ENCODE measurements at places on chromosomes 3 and 15. TPM values are rescaled to one million over a fixed set of nuclear protein-coding genes. Genes with fewer than 3 reads are reported as not detected.

GRCh38 chr3:14096742-14097141 is 27.9 kb downstream of the CHCHD4 start:
- H3K27me3 ChIP-seq: no peaks in the 10 kb centered on the region
- no peak overlapping the region for H3K4me3 ChIP-seq
- no peaks in the 10 kb centered on the region for H3K36me3 ChIP-seq

DNA sequence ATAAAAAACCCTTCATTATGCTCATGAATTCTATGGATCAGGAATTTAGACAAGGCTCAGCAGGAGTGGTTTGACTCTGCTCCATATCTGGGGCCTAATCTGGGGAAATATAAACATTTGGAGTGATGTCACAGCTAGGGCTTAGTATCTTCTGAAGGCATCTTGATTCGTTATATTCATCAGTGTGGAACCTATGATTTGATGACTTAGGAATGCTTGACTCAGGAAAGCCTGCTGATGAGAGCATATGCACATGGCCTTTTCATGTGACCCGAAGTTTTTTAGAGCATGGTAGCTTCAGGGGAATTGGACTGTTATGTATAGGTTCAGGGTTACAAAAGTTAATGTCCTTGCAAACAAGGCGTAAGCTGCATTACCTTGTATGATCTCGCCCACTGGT is 184.9 kb upstream of the LRRC3B start:
- no peak for DNase-seq
- H3K27me3 ChIP-seq: no peaks in the 10 kb centered on the region
- no peaks in the 10 kb centered on the region for H3K36me3 ChIP-seq
- no peaks in the 10 kb centered on the region for H3K4me1 ChIP-seq
- H3K4me3 ChIP-seq: no peak overlapping the region

DNA sequence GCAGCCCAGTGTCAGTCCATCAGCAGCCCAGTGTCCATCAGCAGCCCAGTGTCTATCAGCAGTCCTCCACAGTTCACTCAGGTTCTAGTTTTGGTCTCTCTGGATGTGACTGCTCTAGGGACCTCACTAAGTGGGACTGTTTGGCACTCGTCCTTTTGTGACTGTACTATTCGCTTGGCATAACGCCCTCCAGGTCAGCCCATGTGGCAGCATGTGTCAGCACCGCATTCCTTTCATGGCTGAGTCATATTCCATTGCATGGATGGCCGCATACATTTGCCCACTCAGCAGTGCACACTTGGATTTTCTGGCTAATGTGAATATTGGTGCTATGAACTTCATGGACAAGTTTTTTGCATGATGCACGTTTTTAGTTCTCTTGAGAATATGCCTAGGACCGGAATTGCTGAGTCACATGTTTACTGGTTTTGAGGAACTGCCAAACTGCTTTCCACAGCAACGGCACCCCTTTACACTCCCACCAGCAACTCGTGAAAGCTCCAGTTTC is 16.4 kb downstream of the CHST13 start:
- DNase-seq: no peak
- peaks cover 22% of the 10 kb centered on the region for H3K27me3 ChIP-seq
- H3K4me3 ChIP-seq: no peak overlapping the region
- peaks cover 11% of the 10 kb centered on the region for H3K4me1 ChIP-seq

DNA sequence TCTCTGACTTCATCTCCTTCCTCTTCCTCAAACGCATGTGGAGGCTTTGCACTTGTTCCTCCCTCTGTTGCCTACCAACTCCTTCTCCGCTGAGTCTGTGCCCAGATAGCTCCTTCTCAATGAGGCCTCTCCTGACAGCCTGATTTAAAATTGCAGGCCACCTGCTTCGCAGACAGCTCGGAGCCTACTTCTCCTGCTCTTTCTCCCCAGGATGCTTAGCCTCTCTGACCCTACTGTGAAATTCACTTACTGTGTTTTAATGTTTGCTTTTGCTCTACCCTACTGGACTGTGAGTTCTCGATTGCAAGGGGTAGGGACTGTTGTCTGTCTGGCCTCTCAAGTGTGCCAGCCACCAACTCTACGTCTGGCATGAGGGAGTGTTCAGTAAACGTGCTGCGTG is 83.4 kb downstream of the EEFSEC start:
- H3K36me3 ChIP-seq: peaks cover 6% of the 10 kb centered on the region
- H3K4me1 ChIP-seq: peaks cover 34% of the 10 kb centered on the region
- no peaks in the 10 kb centered on the region for H3K27me3 ChIP-seq
- H3K27ac ChIP-seq: no peak overlapping the region
- DNase-seq: no peak

FBXL2 gene
- 47.2 TPM for polyA plus RNA-seq

GRCh38 chr3:13851091-13851849 is 28.6 kb downstream of the WNT7A start:
- H3K36me3 ChIP-seq: peaks cover 62% of the 10 kb centered on the region
- no peaks in the 10 kb centered on the region for H3K27me3 ChIP-seq
- no peak overlapping the region for H3K27ac ChIP-seq
- no peak for DNase-seq

STARD5 gene
- polyA plus RNA-seq: 3.7 TPM

DNA sequence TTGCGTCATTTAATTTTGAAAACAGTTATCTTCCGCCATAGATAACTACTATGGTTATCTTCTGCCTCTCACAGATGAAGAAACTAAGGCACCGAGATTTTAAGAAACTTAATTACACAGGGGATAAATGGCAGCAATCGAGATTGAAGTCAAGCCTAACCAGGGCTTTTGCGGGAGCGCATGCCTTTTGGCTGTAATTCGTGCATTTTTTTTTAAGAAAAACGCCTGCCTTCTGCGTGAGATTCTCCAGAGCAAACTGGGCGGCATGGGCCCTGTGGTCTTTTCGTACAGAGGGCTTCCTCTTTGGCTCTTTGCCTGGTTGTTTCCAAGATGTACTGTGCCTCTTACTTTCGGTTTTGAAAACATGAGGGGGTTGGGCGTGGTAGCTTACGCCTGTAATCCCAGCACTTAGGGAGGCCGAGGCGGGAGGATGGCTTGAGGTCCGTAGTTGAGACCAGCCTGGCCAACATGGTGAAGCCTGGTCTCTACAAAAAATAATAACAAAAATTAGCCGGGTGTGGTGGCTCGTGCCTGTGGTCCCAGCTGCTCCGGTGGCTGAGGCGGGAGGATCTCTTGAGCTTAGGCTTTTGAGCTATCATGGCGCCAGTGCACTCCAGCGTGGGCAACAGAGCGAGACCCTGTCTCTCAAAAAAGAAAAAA is 1.2 kb downstream of the B2M start:
- no peaks in the 10 kb centered on the region for H3K36me3 ChIP-seq
- H3K4me1 ChIP-seq: peaks cover 12% of the 10 kb centered on the region
- H3K27ac ChIP-seq: peak overlapping the region; percentile 98
- DNase-seq: no peak
- peak overlapping the region; percentile 98 for H3K4me3 ChIP-seq
- no peaks in the 10 kb centered on the region for H3K27me3 ChIP-seq

- H3K4me1 ChIP-seq: peaks cover 10% of the 10 kb centered on the region
- no peak for DNase-seq
- H3K27ac ChIP-seq: no peak overlapping the region
- H3K36me3 ChIP-seq: no peaks in the 10 kb centered on the region
- H3K4me3 ChIP-seq: no peak overlapping the region
These were observed 131.5 kb downstream of the FNDC3B start for GRCh38 chr3:172170841-172171240.

DNA sequence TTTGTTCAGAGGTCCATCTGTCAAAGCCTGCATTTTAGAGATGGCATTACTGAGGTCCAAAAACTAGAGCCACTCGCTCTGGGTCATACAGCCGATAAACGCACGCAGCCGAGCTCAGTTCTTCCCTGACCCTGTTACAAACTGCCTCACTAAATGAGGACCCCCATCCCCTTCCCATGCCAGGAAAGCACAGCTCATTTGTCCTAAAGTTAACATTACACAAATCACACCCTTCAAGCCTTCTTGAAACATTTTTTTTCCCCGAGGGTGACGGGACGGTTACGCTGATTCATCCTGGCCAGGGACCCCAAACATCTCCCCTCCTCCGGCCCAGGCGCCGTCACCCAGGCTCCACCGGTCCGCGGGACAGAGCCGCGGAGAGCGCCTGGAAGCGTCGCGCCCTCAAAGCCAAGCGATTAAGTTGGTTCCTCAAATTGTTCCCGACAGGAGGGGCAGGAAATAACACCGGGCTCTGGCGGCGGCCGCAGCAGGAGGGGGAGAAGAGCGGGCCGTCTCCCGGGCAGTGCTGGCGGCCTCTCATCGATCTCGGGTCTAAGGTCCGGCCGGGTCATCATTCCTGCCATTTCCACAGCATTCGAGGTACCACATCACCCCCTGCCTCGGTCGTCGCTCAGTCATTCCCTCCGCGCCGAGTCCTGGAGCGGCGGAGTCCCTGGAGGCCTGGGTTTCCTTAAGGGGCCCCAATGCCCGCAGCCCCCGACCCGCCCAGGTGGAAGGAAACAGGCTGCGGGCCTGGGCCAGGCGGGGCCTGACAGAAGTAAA is 619 bp upstream of the CMTM8 start:
- peaks cover 20% of the 10 kb centered on the region for H3K27me3 ChIP-seq
- DNase-seq: no peak
- H3K27ac ChIP-seq: no peak overlapping the region
- peak overlapping the region; percentile 36 for H3K4me3 ChIP-seq
- no peaks in the 10 kb centered on the region for H3K36me3 ChIP-seq

UROC1 gene
- polyA plus RNA-seq: 0.35 TPM

GRCh38 chr3:175916191-175916934 is 1057.2 kb downstream of the NAALADL2 start:
- H3K4me3 ChIP-seq: no peak overlapping the region
- no peaks in the 10 kb centered on the region for H3K36me3 ChIP-seq
- H3K27ac ChIP-seq: no peak overlapping the region
- DNase-seq: no peak
- H3K4me1 ChIP-seq: no peaks in the 10 kb centered on the region

- H3K36me3 ChIP-seq: peaks cover 24% of the 10 kb centered on the region
- no peaks in the 10 kb centered on the region for H3K27me3 ChIP-seq
- H3K27ac ChIP-seq: no peak overlapping the region
- no peaks in the 10 kb centered on the region for H3K4me1 ChIP-seq
- no peak overlapping the region for H3K4me3 ChIP-seq
These were observed 49.6 kb downstream of the NPTN start for GRCh38 chr15:73583544-73583943.

DNA sequence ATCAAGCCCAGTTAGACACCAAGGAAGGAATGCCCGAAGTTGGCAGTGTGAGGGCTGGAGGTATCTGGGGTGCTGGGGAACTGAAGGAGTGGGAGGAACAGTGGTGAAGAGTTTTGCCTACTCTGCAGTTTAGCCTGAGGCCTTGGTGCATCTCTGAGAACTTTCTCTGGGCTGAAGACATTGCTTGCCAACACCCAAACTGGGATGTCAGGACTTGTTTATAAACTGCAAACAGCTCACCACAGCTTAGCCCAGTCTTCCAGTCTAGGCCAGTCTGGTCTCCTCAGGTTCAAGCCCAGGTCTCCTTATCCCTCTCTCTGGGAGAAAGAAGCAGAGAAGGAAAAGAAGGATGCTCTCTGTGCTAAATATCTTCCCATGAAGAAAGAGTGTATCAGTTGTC is 68.0 kb upstream of the BOC start:
- no peak for DNase-seq
- no peak overlapping the region for H3K4me3 ChIP-seq
- no peak overlapping the region for H3K27ac ChIP-seq

- no peak for DNase-seq
- H3K4me1 ChIP-seq: peaks cover 7% of the 10 kb centered on the region
- H3K36me3 ChIP-seq: no peaks in the 10 kb centered on the region
- H3K27ac ChIP-seq: peak overlapping the region; percentile 55
These were observed 532.8 kb downstream of the ZIC1 start for GRCh38 chr3:147941969-147942368.

GRCh38 chr3:27540231-27540630 is 56.0 kb upstream of the SLC4A7 start:
- H3K4me1 ChIP-seq: no peaks in the 10 kb centered on the region
- DNase-seq: no peak
- H3K36me3 ChIP-seq: no peaks in the 10 kb centered on the region
- H3K27ac ChIP-seq: no peak overlapping the region

GABRR3 gene
- not detected for polyA plus RNA-seq

DNA sequence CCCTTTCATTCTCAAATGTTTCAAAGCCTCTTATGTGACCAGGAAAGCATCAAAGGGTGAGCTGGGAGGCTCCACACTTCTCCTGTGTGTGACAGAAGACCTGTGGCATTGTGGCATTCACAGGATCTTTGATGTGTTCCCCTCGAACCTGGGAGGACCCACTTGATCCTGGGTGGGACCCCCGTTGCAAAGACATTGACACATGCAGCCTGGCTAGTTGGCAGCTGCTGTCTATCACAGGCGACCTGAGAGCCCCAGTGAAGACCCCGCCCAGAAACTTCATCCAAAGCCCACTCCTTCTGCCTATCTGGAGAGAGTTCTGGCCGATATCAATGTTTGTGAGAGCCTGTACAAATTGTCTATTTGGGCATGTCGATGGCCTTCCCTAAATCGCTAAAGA is 140.4 kb upstream of the ATP2B2 start:
- no peaks in the 10 kb centered on the region for H3K36me3 ChIP-seq
- H3K4me1 ChIP-seq: no peaks in the 10 kb centered on the region

CLRN1 gene
- 0.24 TPM for polyA plus RNA-seq

XCR1 gene
- polyA plus RNA-seq: not detected

DNA sequence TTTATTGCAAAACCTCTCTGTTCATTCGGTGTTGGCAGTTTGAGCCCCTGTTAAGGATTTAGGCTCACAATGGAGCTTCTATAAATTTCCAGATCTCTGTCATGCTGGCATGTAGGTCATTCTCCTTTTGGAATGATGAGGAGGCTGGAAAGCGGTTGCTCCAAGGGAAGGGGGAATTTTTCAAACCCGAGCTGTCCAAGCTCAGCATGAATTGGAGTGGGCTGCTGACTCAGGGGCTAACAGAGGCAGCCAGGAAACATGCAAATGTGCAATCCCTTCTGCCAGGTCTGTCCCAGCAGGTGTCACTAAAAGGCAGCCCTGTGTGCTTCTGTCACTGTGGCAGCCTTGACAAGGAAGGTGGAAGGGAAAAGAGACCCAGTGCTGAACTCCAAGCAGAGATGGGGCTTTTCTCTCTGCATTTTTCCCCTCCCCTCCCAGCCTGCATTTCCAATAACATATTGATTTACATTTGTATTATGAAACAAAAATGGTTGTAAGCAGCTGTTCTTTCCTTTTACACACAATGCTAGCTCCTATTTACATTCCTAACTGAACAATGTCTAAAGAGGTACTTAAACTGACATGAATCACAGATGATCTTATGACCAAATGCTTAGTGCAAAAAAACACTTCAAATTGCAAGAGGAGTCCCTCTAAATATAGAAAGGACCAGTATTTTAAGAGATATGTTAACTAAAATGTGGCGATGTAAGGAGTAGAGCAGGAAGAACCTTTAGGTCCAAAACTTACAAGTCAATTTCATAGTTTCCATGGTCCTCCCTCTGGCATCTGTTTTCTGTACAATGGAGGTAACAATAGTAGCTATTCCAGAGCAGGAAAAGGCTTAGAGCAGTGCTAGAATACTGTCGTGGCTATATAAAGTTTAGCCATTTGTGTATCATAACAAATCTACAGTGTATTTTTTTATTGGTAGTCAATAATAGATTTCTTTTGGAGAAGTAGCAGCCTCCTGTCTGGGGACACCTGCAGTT is 84.5 kb upstream of the ATP10A start:
- no peak overlapping the region for H3K4me3 ChIP-seq
- H3K27ac ChIP-seq: no peak overlapping the region
- H3K36me3 ChIP-seq: no peaks in the 10 kb centered on the region
- H3K27me3 ChIP-seq: no peaks in the 10 kb centered on the region
- peak; percentile 73 for DNase-seq
- peaks cover 11% of the 10 kb centered on the region for H3K4me1 ChIP-seq

- H3K4me1 ChIP-seq: peaks cover 49% of the 10 kb centered on the region
- no peaks in the 10 kb centered on the region for H3K36me3 ChIP-seq
- H3K27me3 ChIP-seq: no peaks in the 10 kb centered on the region
- no peak for DNase-seq
- H3K4me3 ChIP-seq: no peak overlapping the region
These were observed 28.1 kb upstream of the ELP6 start for GRCh38 chr3:47541583-47542108.

GRCh38 chr3:44870375-44871061 is 3.9 kb upstream of the TGM4 start:
- no peak overlapping the region for H3K4me3 ChIP-seq
- peaks cover 10% of the 10 kb centered on the region for H3K36me3 ChIP-seq
- H3K4me1 ChIP-seq: no peaks in the 10 kb centered on the region

TEX9 gene
- 17.5 TPM for polyA plus RNA-seq
